Amniotic epithelial cell (primary cell): ENCODE measurements at places on chromosomes 11 and 22.

DNA sequence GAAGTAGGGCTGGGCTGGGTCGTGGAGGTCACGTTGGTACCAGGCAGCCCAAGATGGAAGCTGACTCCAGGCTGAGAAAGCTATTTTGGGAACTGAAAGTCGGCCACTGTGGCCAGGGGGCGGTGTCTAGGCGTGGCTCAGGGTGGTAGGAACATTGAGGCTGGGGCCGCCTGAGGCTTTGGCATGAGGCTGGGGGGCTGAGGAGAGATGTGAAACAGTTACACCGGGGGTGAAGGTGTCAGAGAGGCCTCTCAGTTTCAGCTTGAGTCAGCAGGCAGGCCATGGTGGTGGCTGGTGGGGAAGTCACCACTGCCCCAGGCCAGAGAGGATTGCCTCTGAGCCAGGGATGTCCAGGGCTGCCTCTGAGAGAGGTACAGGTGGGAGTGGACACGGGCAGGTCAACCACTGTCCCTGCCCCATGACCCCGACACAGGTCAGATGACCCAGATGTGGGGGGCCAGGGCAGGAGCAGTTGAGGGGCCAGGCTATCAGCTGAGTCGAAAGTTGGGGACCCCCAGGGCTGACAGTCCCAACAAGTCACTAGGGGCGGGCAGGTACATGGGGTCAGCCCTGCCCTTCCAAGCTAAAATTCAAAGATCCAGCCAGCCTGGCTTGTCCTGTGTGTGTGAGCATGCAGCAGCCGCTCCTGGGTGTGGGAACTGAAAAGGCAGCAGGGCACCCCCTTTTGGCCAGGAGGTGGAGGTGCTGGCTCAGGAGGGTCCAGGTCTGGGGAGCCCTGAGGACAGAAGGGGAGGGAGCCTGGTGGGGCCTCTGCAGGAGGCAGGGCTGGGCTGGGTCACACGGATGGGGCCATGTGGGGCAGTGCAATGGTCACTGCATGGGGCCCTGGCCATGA lies 7.2 kb downstream of the KCNK7 start:
- peak; percentile 59 for DNase-seq

DNA sequence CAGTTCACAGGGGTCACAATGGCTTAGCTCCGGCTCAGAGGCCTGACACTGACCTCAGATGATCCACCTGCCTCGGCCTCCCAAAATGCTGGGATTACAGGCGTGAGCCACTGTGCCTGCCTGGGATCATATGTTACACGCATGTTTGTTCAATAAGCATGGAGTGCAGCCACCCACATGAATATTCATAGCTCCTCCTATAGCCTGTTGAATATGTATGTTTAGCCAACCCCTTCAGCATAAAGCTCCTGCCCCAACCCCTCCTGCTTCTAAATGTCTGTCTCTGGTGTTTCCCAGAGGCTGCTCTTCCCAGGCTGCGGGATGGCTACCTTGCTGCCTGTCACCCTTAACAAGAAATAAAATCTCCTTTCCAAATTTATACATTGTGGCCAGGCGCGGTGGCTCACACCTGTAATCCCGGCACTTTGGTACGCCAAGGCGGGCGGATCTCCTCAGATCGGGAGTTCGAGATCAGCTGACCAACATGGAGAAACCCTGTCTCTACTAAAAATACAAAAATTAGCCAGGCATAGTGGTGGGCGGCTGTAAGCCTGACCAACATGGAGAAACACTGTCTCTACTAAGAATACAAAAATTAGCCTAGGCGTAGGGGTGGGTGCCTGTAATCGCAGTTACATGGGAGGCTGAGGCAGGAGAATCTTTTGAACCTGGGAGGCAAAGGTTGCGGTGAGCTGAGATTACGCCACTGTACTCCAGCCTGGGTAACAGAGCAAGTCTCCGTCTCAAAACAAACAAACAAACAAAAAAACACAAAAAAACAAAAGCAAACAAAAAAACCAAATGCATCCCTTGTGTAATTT lies 1.1 kb upstream of the APOBEC3F start:
- no peak for DNase-seq

- peak; percentile 13 for DNase-seq
Observed at GRCh38 chr22:36977401-36977861, 41.8 kb downstream of the TST start.

GRCh38 chr11:20055312-20055711 lies 105.0 kb downstream of the DBX1 start:
- no peak for DNase-seq

DNA sequence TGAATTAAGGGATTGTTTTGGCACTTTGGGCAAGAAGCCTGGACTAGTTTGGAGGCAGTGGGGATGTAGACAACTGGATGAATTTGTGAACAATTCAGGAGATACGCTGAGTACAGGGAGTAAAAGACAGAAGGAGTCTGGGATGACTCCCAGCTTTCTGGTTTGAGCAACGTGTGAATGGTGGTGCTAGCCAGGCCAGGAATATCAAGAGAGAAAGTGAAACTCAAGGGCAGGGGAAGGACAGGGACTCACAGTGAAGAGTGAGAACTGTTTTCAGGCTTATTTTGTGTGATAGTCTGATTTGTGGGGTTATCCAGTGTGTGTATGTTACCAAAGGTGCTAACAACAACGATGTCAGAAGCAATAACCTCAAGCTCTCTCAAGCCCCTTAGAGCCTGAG lies 15.9 kb downstream of the CHRM1 start:
- DNase-seq = peak; percentile 31

DNA sequence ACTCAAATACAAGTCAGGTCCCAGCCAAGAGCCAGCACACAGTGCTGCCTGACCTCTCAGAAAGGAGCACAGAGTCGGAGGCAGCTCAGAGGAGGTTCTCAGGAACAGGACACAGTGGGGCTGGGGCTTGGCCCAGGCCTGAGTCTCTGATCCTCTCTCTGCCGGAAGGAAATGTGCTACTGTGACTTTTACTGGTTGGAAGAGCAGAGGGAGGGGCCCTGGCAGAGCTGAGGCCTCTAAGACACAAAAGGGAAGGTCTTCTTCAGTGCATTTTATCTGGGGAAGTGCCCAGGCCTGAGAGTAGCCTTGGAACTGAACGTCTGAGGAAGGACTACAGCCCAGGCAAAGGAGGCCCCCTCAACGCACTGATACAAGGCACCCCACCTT lies 16.2 kb upstream of the CASTOR1 start:
- no peak for DNase-seq

DNA sequence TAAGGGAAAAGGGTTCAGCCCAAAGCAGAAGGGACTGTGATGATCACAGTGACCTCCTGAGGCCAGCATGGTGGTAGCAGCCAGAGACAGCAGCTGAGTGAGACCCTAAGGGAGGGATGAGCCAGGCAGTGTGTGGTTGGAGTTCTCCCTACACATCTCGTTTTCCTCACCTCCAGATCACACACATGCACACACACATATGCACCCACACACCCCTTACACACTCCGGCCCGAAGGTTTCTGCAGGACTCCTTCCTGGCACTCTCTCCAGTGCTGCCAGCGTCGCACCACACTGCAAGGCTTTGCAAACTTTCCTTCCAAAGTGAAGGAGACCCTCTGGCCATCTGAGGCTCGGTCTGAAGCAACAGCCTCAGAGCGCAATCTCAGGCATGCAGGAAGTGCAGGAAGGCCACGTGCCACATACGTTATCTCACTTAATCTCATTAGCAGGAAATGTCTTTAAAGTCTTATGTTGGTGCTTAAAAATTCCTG lies 26.9 kb upstream of the TP53I11 start:
- peak; percentile 59 for DNase-seq

DNA sequence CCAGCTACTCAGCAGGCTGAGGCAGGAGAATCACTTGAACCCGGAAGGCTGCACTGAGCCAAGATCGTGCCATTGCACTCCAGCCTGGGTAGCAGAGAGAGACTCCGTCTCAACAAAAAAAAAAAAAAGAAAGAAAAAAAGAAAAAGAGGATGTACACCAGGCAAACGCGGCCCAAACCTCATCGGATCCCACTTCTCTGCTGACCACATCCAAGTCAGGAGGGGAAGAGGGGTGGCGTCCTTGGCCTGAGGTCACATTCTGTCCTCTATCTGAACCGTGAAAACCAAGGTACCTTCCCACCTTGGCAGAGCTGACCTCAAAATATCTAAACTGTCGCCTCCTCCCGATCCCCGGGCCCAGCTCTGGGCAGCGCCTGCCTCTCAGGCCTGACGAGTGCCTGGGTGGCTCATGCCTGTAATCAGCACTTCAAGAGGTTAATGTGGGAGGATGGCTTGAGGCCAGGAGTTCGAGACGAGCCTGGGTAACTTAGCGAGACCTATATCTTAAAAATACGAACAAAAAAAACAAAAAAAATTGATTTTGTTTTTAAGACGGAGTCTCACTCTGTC lies 25.1 kb downstream of the RGL4 start:
- DNase-seq = no peak

DNA sequence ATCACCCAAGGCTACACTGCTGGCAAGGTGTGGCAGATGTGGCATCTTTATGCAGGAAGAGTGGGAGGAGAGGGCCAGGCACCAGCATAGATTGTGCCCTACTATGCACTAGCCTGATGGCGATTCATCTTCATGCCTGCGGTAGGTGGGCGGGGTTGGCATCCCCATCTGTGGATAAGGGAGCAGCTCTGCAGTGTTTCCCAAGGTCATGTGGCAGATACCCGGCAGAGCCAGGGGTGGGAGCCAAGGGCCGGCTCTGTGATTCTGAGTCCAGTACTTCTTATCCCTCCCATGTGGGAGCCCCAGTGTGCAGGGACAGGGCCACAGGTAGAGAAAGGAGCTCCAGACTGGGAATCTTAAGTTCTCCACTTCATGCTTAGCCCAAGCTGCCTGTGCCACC lies 20.0 kb downstream of the CD82 start:
- peak; percentile 37 for DNase-seq

GRCh38 chr11:17538054-17538453 lies 6.2 kb downstream of the USH1C start:
- DNase-seq = no peak

- no peak for DNase-seq
Observed at GRCh38 chr11:46383974-46384701, 2.7 kb downstream of the MDK start.

DNA sequence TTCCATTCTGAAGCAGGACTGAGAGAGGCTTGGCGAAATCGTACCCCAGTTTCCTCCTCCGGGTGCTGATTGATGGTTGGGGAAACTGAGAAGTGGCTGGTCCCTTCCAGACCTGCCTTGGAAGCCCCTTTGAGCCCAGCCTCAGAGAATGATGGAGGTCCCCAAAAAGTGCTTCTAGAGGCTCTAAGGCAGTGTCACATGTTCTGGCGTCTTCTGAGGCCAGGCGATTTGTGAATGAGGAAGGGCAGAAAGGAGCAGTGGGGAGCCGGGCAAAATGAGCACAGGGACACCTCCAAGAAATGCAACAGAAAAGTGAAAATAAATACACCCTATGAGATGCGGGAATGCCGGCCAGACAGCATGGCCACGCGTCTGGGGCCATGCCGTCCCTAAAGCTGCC lies 1.0 kb upstream of the LIF start:
- DNase-seq = no peak

GRCh38 chr11:120819003-120819402 lies 204.9 kb upstream of the TBCEL start:
- DNase-seq = no peak

DNA sequence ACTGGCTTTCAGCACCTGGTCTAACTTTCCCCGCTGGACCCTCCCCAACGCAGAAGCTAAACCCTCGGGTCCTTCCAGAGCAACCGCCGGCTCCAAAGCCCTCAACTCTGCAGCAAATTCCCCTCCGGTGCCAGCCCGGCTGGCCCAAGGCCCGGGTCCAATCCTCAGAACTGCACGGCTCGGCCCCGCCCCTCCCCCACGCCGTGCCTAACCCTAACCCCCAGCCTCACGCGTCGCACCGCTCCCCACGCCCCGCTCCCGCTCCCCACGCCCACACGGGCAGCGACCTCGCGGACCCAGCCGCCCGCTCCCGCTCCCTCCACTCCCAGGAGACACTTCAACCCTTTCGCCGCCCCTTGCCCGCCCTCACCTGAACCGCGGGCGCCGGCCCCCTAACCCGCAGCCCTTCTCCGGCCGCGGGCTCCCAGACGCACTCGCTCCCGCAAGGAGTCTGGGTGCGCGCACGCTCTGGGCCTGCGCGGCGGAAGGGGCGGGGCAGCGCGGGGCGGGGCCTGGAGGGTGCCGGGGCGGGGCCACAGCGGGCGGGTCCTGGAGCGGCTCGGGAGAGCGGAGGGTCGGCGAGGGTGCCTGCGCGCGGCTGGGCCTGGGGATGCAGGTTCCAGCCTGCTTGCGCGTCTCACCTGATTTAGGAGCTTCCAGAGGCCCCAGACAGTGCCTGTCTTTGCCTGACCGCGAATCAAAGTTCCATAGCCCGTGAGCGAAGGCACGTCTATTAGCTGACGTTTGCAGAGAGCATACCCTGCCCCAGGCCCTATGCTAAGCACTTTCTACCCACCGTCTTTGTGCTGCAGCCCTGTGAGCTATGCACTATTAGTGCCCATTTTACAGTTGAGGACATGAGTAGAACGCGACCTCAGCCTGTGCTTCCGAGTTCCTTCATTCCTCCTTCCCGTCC lies at the start of gene NFRKB:
Gene NFRKB, minus strand, starts transcription at position 453 of the 916 bp plus-strand sequence. CDS start 2,729 bp downstream, outside the sequence.
- peak; percentile 38 for DNase-seq

GRCh38 chr11:19869946-19870589 lies 157.4 kb downstream of the NAV2 start:
- no peak for DNase-seq

GRCh38 chr22:30943368-30943767 lies 25.2 kb downstream of the MORC2 start:
- DNase-seq = no peak

- peak; percentile 7 for DNase-seq
Observed at GRCh38 chr11:133947321-133947756, 9.4 kb downstream of the IGSF9B start.

GRCh38 chr11:55106391-55106790 lies 155.6 kb upstream of the TRIM48 start:
- DNase-seq = no peak

DNA sequence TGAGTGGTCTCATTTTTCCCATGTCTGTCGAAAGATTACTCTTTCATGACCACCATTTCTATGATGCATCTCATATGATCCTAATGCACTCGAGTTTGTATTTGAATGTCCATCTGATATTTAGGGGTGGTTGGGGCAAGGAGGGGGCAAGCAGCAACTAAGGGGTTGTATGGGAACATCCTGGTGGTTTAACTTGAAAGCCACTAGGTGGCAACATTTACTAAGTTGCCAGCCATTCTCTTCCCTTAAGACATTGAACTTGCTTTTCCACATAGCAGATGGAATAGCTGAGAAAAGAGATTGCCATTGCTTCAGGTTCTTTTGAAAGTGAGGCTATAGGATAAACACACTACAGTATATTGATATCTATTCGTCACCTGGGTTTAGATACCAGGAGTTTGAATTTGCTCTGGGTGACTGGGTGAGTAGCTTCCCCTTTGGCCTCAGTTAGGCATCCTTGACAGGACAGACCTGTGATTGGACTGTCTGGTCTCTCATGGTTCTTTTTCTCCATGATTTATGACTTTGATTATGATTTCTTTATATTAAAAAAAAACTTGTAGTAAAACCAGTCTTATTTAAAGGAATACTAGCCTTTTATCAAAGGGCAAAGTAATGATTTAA lies 32.4 kb downstream of the NF2 start:
- peak; percentile 65 for DNase-seq

GRCh38 chr11:102669664-102670063 lies 35.9 kb downstream of the MMP27 start:
- DNase-seq = no peak

GRCh38 chr11:126755526-126755925 lies 245.0 kb downstream of the KIRREL3 start:
- DNase-seq = no peak
